CD4-positive, alpha-beta T cell treated with Interleukin-6 for 4 hours (primary cell): ENCODE measurements at places on chromosomes 16 and 17.

- DNase-seq: no peak
These were observed 20.9 kb downstream of the METRNL start for GRCh38 chr17:83100220-83100852.

- no peak for DNase-seq
These were observed 46.0 kb downstream of the KATNIP start for GRCh38 chr16:27595993-27596392.

DNA sequence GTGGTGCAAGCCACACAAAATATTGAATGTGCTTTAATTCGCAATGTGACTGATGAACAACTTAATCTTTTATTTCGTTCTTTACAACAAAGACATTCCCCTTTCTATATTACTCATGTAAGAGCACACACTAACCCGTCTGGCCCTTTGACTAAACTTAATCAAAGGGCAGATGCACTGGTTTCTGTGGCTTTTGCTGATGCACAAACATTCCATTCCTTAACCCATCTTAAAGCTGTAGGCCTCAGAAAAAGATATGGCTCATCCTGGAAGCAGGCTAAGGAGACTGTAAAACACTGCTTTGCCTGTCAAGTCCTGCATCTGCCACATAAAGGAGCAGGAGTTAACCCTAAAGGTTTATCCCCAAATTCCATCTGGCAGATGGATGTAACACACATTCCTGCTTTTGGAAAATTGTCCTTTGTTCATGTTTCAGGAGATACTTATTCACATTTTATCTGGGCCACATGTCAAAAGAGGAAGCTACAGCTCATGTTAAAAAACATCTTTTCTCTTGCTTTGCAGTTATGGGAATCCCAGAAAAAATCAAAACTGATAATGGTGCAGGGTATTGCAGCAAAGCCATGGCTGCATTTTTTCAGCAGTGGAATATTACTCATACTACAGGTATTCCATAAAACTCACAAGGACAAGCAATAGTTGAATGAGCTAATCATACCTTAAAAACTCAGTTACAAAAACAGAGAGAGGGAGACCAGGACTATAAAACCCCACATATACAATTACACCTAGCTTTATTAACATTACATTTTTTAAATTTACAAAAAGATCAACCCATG, 137.2 kb downstream of the AHSP start:
- no peak for DNase-seq

- DNase-seq: peak; percentile 12
These were observed 20.1 kb downstream of the MINK1 start for GRCh38 chr17:4853208-4853671.

- DNase-seq: peak; percentile 4
These were observed 142.0 kb downstream of the CPPED1 start for GRCh38 chr16:12661656-12662172.

- no peak for DNase-seq
These were observed 13.2 kb downstream of the RPH3AL start for GRCh38 chr17:339193-340061.

DNA sequence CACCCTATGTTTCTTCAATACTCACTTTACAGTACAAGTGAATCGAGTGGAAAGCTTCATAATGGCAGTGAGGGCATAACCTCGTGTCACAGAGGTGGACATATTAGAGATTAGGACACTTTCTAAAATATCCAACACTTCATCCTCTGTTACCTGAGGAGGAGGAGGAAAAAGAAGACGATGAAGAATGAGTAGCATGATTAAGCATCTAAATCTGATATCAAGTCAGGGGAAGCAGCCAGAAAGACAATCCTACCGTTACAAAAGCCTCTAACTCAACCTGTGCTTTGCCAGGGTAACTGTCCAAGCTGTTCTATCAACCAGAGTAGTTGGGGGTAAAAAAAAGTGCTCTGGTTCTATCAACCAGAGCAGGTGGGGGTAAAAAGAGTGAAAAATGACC, 23.7 kb upstream of the PHLPP2 start:
- no peak for DNase-seq

DNA sequence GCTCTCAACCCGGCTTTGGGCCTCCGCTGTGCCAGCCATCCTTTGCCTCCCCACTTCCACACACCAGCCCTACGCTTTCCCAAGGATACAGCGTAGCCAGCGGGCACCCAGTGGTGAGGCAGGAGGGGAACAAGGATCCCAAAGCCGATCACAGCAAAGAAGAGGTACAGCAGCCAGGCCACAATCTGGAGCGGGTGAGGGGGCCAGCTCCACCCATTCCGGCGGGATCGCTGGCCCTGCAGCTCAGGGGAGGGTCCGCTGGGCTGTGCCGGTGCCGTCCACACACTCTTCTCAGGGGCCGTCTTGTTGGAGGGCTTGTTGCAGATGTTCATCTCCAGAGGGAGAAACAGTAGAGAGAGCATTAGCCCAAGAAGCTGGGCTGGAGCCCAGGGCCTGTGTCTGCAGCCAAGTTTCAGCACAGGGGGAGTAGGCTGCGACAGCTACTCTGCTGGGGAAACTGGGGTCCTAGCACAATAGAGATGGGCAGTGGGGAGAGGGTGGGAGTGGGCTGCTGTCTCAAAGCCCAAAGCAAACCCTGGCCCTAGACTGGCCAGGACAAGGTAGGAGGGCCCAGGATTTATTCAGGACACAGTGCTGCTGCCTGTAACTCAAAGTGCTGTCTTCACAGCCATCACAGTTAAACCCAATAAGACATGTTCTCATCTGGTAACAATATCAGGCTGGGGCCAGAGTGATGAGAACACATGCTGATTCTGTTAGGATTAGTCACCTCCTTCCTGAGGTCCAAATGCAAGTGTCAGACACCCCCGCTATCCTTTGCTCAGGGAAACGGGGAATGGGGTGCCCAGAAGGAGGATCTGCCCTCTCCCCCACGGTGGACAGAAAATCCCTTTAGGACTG, 9.9 kb downstream of the ZDHHC1 start:
- no peak for DNase-seq

GRCh38 chr16:82094942-82095540, 60.0 kb downstream of the HSD17B2 start:
- no peak for DNase-seq

- no peak for DNase-seq
These were observed 2.4 kb downstream of the HLF start for GRCh38 chr17:55266958-55267688.

GRCh38 chr17:1646199-1646875, 805 bp upstream of the SCARF1 start:
- DNase-seq: no peak

DNA sequence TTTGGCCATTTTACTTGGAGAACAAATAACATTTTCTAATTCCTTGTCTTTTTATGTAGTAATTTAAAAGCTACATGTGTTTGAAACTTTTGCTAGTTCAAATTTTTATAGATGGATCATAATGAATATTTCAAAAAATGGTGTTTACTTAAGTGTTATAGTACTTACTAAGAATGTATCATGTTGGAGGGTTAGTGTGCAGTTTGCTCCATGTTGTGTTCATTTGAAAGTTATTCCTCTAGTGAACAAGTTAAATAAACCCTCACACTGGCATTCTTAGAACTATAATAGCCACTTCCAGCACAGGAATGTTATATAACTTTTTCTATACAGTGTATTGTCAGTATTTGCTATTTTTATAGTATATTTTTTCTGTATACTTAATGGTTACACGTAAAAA, 62.8 kb downstream of the MRTFB start:
- DNase-seq: no peak

- DNase-seq: no peak
These were observed 18.8 kb downstream of the TTYH2 start for GRCh38 chr17:74231928-74232907.

- no peak for DNase-seq
These were observed 142.7 kb downstream of the PITPNC1 start for GRCh38 chr17:67519801-67520251.

DNA sequence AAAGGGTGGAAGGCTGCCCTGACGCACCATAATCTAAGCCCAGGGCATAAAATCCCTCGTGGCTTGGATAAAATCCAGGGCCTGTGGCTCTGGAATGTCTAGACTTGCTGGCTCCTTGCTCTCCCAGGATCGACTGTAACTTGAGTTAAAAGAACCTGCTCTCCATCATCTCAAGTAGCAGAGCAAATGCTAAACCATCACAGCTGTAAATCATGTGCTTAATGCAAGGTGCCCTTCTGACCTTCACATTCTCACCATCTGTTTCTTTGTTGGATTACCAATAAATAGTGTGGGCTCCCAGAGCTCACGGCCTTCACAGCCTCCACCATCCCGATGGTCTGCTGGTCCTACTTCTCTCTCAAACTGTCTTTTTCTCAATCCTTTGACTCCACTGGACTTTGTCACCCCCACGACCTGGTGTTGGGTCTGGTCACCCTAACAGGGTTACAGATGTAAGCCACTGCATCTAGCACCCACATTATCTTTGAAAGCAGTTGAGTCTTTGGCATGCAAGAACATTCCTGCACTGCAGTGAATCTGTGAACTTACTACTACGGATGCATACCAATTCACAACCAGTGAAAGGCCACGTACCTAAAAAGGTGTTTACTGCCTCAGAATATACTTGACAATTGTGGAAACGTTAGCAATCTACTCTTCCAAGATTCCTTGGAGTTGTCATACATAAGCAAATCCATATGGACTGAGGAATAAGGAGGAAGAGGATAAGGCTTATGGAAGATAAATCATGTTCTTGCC, 15.3 kb downstream of the RSL1D1 start:
- DNase-seq: no peak

DNA sequence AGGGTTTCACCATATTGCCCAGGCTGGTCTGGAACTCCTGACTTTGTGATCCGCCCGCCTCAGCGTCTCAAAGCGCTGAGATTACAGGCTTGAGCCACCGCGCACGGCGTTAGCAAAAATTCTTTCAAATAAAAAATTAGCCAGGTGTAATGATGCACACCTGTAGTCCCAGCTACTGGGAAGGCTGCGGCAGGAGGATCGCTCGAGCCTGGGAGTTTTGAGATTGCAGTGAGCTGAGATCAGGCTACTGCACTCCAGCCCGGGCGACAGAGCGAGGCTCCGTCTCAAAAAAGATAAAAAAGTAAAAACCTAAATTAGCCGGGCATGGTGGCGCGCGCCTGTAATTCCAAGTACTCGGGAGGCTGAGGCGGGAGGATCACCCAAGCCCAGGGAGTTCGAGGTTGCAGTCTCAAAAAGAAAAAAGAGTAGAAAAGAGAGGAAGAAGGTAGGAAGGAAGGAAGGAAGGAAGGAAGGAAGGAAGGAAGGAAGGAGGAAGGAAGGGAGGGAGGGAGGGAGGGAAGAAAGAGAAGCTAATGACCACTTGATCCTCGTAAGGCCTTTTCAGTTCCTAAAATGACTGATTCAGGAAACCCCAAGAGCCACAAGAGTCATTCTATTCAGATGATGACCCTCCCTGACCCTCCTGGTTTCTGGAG, 59.2 kb downstream of the SRL start:
- no peak for DNase-seq

- DNase-seq: no peak
These were observed 45.7 kb downstream of the PHKB start for GRCh38 chr16:47506800-47507199.

GRCh38 chr17:43939886-43940285, 2.4 kb downstream of the PPY start:
- no peak for DNase-seq

- DNase-seq: no peak
These were observed 18.9 kb downstream of the GNGT2 start for GRCh38 chr17:49191409-49191916.

GRCh38 chr17:62778990-62779681, 29.0 kb downstream of the MARCHF10 start:
- DNase-seq: no peak

DNA sequence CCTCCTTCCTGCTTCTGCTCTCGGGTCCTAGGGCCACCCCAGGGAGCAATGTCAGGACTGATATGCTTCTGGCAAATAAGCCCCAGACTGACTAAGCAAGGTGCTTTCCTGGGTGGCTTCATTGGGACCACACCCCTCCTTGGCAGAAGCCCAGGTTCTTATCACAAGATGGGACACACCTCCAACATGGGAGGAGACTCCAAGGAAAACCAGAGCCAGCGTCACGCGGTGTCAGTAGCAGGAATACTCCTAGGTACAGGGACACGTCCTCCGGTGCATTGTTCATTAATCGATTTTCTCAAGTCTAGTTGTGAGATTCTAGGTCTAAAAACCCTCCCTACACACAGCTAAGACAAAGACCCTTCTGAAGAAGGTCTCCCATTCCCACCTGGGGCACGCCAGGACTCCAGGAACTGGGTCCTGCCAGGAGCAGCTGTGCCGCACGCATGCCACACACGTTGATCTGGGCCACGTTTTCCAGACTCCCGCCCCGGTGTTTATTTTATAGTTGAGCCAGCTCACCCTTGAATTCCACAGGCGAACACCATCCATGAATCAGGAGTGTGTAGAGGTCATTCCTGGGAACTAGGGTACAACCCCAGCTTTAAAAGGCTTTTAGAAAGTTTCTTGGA, 30.8 kb downstream of the FA2H start:
- no peak for DNase-seq

GRCh38 chr17:63931981-63932561, at the start of gene CD79B:
TSS of gene CD79B (minus strand) at chr17:63932331. CDS start at chr17:63932261, 70 bp downstream.
- DNase-seq: peak; percentile 56

GRCh38 chr16:89610108-89610453, 3.4 kb upstream of the DPEP1 start:
- DNase-seq: no peak

DNA sequence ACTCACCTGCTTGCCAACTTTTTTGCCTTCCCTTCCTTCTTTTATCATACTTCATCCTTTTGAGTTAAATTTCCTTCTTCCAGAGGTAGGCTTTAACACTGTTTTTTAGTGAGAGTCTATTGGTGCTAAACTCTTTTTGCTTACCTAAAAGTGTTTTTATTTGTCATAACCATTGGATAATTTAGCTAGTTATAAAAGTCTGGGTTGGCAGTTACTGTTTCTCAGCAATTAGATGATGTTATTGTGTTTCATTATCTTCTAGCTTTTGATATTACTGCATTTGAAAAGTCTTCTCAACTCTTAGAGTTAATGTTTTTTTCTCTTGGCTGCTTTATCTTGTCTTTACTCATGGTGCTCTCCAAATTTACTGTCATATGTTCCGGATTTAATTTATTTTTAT, 22.6 kb downstream of the ZNRF1 start:
- DNase-seq: no peak

GRCh38 chr17:39701012-39701783, 1.3 kb downstream of the ERBB2 start:
- DNase-seq: no peak
